NCI-H510A (cell line): ENCODE measurements at places on chromosomes 16 and 17.

DNA sequence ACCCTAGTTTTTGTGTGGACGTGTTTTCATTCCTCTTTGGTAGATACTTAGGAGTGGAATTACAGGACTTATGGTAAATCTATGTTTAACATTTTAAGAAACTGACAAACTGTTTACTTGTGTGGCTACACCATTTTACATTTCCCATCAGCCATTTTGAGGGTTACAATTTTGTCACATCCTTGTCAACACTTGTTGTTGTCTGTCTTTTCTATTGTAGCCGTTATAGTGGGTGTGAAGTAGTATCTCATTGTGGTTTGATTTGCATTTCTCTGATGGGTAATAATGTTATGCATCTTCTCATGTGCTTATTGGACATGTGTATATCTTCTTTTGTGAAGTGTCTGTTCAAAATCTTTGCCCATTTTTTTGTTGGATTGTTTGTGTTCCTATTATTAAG is 4.5 kb downstream of the FTO start:
- DNase-seq: no peak

DNA sequence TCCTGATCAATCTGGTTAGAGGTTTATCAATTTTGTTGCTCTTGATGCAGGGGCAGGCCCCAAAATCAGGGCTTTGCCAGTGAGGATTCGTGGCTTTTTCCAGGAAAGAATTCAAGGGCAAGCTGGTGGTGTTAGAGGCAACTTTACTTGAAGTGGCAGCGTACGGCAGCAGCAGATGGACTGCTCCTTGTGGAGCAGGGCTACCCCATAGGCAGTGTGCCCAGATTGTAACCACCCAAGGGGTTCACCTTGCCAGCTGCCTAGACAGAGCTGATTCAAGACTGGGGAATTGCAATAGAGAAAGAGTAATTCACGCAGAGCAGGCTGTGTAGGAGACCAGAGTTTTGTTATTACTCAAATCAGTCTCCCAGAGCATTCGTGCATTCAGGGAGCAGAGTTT is 16.7 kb downstream of the DRC7 start:
- no peak for DNase-seq

DNA sequence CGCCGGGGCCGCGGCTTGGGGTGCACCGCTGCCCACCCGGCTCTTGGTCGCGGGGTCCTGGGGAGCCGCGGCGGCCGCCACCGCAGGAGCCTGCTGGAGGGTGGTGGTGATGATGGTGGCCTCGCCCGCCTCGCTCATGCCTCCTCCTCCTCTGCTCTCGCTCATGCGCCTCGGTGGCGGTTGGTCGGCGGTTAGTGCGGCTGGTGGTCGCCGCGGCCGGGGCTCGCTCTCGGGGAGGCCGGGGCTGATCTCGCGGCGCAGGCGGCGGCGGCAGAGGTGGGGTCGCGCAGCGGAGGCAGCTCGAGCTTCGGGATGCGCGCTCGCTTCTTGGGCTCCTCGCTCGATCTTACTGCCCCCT is 41.6 kb downstream of the AHSP start:
- no peak for DNase-seq

DNA sequence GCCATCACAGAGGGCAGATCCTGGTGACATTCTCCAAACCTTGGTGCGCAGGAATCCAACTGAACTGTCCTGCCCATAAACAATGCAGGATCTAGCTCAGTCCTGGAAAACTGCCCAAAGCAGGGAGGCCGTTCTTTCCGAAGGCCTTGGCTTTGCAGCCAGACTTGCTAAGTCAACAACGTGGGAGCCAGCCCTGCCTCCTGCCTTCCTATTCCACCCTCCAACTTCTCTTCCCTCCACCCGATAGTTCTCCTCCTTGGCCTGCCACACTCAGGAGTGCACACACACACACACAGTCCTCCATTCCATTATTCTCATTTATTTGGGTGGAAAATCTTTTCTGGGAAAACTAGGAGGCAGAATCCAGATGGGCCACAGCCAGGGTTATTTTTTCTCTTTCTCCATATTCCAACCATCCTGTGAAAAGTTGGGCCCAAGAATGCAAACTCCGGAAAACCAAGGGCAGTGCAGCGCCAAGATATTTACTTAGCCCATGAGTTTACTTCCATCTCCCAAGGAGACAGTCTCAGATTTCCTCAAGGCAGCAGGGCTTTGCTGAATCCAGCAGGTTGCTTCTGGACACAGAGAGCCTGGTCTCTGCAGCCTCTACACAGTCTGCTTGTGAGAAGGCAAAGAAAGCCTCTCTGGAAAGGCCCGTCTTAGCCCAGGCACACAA is 15.8 kb downstream of the COPRS start:
- no peak for DNase-seq

DNA sequence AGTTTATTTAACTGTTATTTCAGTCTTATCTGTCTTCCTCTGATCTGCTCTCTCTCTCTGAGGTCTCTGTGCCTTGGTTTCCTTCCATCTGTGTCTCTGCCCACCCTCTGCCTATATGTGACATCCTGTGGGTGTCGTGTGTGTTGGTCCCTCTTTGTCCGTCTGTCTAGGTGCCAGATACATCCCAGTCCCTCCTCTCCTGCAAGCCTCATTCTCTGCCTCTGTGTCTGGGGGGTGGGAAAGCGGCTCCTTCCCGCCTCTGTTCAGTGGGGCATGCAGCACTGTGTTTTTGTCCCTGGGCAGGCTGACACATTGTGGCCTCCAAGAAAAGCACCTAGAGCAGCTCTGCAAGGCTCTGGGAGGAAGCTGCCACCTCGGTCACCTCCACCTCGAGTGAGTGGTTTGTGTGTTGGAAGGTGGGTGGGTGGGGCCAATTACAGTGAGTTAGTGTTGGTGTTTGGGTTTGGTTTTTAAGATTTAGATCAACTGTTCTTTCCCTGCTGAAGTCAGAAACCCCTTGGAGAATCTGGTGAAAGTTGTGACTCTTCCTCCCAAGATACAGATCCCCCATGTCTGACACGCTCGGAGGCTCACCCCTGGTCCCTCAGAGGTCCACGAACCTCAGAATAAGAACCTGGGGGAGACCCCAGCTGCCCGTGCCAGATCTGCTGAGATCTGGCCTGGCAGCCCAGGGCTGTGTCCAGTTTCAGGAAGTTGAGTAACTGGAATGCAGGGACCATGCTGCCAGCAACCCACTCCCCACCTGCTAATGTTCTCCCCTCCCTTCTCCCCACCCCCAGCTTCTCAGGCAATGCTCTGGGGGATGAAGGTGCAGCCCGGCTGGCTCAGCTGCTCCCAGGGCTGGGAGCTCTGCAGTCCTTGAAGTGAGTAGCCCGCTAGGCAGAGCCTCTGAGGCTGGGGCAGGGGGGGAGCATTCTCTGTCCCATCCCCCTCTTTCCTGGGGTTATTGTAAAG is 50.9 kb upstream of the CPNE2 start:
- DNase-seq: no peak

DNA sequence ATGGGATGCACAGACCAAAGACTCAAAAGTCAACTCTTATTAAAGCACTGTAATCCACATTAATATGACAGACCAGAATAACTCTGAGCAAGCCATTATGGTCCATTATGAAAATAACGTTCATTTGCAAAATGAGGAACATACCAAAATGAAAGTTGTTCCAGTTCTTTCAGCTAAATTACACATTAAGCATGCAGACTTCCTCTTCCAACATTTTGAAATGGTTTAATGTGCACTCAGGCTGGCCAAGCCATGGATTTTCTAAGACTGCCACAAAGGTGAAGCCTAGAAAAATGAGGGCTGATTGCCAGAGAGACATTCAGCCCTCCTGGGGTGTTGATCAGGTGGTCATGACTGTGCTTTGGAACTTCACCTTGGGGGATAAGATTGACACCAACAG is 56.7 kb upstream of the NOG start:
- no peak for DNase-seq

DNA sequence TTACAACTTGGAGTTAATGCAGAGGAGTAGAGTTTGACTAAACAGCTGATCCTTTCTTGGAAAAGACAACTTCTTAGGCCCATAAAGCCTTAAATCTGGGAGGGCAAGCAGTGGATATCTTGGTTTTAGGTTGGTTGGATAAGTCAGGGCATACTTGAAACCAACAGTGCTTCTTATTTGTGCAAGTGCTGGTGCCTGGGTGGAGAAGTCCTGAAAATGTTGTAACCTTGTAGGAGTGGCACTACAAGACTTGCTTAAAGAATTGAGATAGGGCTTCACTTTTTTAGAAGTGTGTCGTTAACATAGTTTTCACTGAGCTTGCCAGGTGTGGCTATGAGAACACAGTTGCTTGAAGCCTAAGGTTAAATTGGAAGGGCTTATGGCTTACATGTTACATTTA is 6.2 kb downstream of the MSI2 start:
- no peak for DNase-seq

- DNase-seq: no peak
Measured at GRCh38 chr17:76672892-76673291, 29.3 kb upstream of the ST6GALNAC1 start.

DNA sequence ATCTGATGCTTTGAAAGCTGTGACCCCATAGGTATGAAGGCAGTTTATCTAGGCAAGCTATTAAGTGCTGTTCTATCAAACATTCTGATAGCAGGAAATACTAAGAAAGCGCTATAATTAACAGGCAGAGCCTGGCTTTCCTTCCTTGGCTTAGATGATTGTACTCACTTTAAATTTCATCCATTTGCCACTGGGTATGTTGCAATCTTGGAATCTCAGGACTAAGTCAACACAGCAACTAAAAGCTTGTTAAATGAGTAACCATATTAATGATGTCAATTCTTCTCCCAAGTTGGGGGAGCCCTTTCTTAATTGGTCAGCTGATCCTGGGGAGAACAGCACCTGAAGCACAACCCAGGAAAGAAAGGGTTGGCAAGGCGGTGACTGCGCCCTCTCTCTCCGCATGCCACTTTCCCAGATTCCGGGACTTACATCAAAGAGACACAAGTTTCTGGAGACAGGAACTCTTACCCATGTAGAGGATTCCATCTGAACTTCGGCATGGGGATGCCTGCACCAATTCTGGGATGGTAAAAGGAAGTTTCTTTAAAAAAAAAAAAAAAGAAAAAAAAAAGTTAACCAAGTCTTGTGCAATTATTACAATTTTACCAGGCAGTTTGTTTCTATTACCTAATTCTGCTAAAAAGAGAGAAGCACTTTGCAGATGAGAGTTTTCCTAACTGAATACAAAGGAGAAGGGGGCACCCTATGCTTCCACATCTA is 54.4 kb upstream of the ICAM2 start:
- DNase-seq: no peak

GRCh38 chr17:30336369-30337171 is 2.7 kb upstream of the TMIGD1 start:
- no peak for DNase-seq

DNA sequence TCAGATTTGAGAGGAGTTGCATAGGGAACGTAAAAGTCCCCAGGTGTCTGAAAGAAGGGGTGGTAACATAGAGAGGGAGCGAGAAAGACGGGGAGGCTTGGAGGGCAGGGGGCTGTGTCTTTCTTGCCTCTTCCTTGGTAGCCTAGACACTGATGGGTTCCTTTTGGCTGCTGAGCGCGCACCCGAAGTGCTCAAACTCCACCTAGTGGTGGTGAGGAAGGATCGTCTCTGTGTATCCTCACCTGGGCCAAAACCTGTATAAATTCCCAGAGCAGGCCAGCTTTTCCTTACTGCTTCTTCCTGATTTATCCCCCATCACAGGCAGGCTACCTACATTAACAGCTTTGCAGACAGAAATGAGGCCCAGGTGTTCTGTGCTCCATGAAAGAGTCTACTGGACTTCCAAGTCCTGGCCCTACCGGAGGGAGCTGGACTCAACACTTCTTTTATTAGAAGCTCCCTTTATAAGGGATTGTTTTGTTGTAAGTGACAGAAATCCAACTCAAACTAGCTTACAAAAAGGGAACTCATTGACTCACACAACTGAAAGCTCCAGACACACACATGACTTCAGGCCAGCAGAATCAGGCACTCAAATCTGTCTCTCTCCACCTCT is 5.5 kb upstream of the SLC25A35 start:
- no peak for DNase-seq

DNA sequence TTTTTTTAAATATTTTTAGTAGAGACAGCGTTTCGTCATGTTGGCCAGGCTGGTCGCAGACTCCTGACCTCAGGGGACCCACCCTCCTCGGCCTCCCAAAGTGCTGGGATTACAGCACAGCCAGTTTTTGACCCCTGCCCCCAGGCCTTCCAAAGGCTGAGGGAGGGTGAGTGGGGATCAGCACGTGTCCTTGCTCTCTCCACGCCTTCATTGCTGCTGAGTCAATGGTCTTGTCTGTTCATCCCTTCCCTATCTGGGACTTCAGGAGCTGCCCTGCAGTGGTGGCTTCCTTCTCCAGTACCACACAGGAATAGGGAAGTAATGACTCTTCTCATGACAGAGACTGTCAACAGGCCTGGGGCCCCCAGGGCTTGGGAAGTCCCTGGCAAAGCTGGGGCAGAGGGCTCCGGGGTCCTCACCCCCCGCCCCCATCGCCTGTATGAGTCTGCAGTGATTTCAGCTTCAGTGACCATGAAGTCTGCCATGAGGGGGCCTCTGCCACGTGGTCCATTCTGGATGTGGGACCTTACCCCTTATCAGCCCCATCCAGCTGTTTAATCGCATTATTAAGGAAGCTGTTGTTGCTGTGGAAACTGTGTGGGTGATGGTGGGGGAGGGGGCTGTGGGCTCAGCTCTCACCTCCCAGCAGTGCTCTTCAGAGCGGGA is 6.1 kb downstream of the ABCC3 start:
- no peak for DNase-seq

DNA sequence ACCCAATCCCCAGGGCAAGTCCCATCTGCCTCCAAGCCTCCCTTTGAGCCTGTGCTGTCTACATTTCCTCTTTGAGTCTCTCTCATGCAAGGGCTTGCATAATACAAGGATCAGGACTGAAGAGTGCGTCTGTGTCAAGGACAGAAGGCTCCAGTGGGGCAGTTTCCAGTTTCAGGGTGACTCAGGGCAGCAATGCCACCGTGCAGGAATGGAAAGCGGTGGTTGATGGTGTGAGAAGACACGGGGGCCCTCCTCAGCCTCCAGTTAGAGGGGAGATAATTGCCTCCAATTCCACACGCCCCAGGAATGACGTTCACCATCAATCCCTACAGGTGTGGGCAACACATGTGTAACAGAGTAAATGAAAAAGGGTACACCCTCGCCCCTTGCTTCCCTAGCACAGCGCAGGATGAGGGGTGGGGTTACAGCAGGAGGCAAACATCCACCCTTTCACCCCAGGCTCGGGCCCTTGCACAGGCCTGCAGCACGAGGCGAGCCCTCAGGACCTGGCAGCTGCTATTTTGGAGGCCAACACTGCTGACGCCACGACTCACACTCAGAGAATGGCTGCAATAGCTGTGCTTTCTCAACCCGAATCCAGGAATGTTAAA is 24.8 kb upstream of the SLC25A19 start:
- no peak for DNase-seq

DNA sequence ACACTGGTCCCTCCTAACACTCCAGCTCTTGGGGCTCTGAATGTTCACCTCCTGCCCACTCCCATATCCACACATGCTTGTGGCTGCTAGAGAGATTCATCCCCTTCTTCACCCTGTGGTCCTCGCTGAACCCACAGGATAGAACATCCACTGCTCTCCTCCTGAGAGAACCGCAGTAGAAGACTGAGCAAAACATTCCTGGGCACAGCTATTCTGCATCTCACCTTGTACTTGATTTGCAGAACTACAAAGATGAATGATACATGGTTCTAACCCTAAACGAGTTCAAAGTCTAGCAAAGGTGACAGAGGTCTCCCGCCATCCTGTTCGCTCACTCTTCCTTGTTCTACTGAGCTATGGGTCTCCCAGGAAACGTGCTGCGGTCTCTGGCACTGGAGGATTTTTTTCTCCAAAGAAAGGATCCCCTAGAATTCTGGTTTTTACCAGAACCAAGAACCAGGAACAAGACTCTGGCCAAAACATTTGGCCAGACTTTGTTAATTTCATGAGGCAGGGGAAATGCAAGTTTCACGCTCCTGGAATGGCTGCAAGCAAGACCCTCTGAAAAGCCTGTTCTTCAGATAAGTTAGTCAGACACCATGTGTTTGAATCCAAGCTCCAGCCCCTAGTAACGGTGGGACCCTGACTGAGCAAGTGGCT is 39.5 kb downstream of the TMEM114 start:
- no peak for DNase-seq
